ENCODE measurements at places on chromosomes 5 and 9.

- no peak for DNase-seq
Measured at GRCh38 chr9:79166005-79166404, 405.8 kb upstream of the TLE4 start.

DNA sequence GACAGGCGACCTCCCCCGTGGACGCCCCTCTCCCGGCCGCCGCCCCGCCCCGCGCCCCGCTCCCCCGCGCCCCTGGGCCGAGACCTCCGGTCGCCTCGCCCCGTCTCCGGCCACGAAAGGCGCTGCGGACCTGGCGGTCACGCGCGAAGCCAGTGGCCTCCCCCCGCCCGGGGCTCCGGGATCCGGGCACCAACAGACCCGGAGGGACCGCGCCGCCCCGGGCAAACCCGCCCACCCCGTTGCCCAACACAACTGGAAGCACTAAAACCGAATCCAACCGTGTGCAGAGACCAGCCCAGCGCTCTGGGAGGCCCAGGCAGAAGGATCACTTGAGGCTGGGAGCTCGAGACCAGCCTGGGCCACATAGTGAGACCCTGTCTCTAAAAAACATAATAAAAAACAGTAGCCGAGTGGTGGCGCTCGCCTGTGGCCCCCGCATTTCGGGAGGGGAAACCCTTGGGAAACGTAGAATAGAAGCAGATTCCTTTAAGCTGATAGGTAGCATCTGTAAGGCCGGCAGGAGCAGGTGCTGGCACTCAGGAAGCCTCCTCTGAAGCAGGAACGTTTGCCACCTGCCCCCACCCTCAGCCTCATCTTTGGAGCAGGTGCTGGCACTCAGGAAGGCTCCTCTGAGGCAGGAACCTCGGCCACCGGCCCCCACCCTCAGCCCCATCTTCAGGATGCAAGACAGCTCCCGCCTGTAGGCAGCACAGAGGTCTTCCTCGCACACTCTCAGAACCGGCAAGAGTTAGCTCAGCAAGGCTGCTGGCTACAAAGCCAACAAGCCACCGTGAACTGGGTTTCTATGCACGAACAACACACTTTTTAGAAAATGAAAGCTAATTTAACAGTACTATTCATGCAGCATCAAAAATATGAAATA, 4.6 kb upstream of the SLC9A3 start:
- DNase-seq = no peak

DNA sequence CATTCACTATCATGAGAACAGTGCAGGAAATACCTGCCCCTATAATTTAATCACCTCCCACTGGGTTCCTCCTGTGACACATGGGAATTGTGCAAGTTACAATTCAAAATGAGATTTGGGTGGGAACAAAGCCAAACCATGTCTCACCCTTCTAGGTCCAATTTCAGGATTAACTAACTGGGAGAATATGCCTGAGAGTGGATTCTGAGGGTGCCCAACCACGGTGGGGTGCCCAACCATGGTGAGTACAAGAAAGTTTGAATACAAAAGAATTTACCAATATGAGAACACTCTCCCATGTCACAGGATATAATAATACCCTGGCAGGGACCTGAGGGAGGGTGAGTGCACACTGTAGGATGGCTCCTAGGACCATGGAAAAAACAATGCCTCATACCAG, 17.2 kb upstream of the GDA start:
- DNase-seq = no peak

- DNase-seq = no peak
Measured at GRCh38 chr5:125209650-125210049, 463.2 kb upstream of the ZNF608 start.

DNA sequence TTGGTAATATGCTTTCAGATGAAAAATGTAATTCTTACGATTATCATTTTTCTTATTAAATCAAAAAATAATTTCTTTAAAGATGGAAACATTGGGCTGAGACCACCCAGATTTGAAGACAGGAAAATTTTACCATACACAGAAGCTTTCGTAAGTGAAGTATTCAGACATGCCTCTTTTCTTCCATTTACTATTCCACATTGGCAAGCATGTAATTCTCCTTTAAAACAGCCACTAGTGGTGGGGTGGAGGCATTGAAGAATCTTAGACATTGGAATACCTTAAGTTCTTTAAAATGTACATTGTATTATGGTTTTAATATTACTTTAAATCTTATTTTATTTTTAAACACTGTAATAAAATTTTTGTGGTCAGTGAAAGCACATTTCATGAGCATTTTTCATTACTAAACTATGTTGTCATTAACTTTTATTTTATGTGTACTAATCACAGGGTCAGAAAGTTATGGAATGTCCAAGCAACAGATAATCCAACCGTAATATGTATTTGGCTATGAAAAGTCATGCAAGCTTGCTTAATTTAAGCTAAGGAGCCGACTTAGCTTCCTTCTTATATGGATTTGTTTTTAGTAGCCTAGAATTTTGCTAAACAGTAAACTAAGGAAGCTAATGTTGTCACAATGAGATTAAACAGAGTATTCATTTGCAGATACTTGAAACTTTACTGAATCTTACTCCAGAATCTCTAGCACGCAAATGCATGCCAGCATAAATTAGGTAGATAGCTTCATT, 97.4 kb upstream of the ALDH1A1 start:
- DNase-seq = no peak

GRCh38 chr5:125394661-125395280, 648.3 kb upstream of the ZNF608 start:
- no peak for DNase-seq

- no peak for DNase-seq
Measured at GRCh38 chr5:81469676-81470075, 75.7 kb upstream of the ACOT12 start.

DNA sequence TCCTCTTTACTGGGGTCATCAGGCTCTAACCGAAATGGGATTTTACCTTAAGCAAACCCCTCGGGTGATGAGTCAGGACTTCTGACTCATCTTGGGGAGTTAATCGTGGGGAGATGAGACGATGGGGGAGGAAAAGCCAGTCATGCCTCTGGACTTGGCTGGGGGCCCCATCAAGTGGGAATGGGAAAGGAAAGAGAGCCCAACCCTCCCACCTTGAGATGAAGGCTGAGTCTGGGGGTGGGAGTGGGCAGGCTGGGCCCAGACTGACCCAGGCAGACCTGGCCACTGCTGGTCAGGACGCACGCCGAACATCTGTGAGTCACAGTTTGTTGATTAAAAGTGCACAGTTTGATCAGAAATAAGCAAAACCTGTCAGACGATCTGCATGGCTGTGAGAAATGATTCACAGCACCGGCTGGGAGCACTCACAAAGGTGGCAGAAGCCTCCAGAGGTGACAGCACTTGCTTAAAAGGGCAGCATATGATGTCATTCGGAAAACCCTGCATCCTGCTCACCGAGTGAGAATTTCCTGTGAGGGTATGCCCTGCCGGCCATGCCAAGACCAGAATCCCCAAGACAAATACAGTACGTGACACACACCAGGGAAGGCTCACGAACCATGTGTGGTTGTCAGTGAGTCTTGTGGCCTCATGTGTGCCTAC, 50.0 kb upstream of the SLC25A51 start:
- peak; percentile 75 for DNase-seq

- DNase-seq = peak; percentile 80
Measured at GRCh38 chr5:76269259-76269931, 133.7 kb upstream of the IQGAP2 start.

DNA sequence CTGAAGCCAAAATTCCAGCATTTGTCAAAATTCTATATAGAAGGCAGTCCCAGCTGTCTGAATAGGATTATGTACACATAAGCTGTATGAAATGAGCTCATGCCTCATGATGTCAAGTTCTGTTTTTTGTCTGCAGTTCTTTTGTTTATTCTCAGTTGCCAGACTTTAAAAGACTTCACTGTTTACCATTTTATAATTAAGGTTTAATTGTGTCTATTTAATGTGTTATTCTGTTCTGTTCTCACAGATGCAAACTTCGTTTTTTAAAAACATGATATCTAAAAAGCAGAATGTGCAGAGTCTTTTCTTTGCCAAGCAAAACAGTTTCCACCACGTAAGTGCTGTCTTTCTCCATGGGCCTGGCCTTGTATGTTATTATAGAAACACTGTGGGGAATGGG, 31.1 kb downstream of the ERAP1 start:
- DNase-seq = no peak

DNA sequence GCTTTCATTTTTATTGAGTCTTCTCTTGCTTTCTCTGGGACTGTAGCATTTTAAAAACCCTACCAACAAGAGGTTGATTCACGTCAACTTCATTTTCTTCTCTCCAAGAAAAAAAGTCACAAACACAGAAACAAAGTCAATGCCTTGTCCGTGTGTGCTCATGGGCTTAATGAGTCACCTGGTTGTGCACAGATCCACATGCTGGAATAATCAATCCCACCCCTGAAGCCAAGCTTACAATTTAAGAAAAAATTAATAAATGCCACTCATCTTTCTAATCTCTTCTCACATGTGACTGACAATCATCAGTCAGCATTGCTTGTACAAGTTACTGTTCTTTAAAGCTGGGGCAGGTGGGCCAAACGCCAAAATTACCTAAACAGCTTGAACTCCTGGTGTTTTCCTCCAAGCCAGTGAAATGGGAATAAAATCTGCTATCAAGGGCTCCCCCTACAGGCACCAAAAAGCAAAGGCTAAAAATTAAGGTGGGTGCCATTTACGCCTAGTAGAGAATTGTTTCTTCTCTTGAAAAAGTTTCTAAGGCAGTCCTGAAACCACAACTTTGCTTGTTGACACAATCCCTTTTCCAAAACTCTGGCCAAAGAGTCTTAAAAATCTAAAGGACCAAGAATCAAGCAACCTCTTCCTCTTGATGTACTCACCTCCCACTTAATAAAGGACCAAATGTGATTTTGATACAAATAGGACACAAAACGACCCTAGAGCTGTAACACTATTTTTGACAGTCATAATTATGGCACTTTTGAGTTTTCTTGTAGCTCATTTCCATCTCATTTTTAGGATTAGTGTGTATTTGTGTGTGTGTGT, 21.3 kb downstream of the TRMO start:
- no peak for DNase-seq
